ENCODE measurements at places on chromosomes 11 and 22.
A peak's percentile ranks its signal among the peaks of the same experiment; 100 is the strongest.

DNA sequence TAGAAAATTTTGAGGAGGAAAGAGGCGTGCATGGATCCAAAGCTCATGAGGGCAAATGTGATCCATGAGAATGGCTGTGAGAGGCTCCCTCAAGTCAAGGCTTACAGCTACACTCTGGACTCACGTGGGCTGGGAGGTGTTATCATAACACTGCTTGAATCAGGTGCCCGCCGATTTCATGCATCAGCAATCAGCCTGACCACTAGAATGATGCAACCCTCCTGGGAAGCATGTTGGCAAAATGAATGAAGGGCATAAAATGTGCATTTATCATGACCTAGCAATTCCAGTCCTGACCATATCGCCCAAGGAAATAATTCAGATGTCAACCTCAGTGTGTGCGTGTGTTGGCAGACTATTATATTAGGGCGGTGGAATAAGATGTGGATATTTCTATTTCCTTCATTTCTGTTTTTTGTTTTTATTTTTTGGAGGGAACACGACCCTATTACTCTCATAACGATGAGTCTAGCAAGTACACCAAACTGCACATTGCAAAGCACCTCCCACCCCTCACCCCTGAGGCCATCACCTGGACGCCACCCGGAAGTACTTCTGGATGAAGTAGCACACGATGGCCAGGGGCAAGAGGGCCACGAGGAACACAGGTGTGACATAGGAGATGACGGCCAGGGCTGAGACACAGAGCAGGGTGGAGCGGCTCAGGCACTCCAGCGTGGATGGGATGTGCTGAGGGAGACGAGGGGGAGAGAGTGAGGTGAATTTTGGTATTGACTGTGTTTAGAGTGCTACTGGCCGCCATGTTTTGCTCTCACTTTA, 15.7 kb upstream of the KCNJ11 start:
- no peak for DNase-seq

- no peak for DNase-seq
Observed at GRCh38 chr11:83087035-83087434, 15.3 kb upstream of the RAB30 start.

DNA sequence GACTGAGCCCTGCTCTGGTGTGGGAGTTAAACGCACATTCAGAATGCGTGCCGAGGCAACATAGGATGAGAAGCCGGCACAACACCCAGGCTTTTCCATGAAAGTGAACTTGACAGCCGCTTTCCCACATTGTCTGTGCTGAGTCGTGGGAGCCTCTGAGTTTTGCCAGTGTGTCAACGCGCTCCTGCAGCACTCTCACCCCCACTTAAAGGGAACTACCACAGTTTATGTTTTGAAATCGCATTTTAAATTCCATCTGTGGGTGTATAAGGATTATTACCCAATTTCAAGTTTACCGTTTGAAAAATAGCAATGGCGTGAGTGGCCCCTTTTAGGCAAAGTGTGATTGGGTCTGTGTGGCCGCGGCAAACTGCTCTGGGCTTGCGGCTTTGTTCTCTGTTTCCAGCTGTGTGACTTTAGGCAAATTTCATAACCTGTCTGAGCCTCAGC, 81.5 kb downstream of the FBLN1 start:
- DNase-seq, result no peak

DNA sequence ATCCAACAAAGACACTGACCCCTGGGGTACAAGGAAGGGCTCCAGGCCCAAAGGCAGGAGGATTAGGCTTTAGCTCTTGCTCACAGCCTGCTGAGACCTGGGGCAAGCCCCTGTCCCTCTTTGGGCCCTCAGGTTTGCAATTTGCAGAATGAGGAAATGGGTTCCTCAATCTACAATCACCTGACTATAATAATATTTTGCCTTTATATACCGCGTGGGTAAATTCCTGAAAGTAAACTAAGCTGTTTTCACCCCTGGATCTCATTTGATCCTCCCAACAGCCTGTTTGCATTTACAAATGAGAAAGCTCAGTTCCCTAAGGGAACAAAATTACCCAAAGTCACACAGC, 797 bp downstream of the STARD10 start:
- no peak for DNase-seq

DNA sequence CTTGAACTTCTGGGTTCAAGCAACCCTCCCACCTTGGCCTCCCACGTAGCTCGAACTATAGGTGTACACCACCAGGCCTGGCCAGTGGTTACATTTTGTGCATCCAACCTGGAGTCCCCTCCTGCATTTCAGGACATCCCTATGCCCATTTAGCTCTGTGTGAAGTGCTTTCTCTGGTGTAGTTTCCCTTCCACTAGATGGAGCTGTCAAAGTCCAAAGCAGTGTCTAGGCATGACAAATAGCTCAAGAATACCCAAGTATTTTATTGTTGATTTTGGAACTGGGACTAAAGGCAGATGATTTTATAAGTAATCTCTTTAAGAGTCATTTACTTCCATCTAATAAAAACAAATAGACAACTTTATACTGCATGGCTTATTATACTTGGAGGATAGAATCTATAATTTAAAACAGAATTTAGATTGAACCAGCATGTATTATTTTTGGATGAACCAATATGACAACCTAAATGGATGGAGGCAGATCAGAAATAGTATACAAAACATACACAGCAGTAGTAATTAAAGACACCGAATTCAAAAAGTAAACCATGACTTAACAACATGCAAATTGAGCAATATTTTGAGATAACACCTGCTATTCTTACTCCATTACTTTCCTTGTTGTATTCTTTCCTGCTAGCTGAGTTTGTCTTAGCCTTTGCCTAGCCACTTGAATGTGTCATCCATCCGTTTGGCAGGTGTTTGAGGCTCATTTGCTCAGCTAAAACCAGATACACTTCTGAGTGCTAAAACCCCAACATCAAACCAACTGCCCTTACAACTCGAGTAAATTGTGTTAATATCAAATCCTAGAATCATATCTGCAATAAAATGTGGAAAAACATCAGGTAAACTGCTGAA, 37.7 kb downstream of the EIF4ENIF1 start:
- peak; percentile 36 for DNase-seq

- DNase-seq, result no peak
Observed at GRCh38 chr11:61696602-61697001, 16.4 kb downstream of the DAGLA start.

GRCh38 chr11:63917692-63918506, 935 bp upstream of the RCOR2 start:
- no peak for DNase-seq

DNA sequence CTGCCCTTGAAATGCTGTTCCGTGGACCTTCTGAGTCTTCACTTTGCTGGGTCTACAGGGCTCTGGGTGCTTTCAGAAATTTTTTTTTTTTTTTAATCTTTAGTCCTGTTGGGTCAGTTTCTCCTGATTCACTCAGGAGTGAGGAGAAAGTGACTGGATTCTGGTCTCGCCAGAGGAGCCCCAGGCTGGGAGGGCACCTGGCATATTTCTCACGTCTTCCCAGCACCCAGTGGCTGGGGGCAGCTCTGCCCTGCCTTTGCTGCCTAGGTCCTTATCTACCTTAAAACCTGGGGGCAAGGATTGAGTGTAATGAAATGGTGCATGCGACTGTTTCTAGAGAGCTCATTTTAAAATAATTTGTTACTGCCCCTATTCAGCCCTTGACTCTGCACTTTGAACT, 23.3 kb downstream of the SAMM50 start:
- DNase-seq, result no peak

DNA sequence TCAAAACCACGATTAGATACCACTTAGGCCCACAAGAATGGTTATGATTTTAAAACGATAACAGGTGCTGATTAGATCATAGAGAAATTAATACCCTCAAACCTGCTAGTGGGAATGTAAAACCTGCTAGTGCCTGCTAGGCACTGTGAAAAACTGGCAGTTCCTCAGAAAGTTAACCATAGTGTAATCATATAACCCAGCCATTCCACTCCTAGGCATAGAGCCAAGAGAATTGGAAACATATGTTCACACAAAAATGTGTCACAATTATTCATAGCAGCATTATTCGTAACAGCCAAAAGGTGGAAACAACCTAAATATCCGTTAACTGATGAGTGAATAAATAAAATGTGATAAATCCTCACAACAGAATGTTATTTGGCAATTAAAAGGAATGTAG, 122.2 kb upstream of the SYN3 start:
- DNase-seq, result no peak

DNA sequence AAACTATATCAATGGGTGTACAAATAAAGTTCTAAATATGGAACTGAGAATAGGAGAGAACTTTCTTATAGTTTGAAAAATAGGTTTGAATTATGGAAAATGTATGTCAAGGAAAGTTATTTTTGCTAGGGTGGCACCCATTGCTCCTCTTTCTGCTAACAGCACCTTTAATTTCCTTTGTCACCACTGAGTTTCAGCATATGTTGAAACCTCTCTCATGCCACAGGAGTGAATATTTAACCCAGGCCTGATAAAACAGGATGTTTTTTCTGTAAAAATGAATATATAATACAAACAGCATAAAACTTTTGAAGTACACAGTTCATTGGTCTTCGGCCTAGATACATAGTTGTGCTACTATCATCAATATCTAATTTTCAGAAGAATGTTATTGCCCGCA, 385.5 kb upstream of the ANO5 start:
- no peak for DNase-seq

Data from activated CD4-positive, alpha-beta T cell treated with anti-CD3 and anti-CD28 coated beads, Interleukin-2, Interleukin-4, amounts not matched to agents 100 ng/mL and 50 ng/mL, durations not matched to agents 16 hours and 8 hours (primary cell).